ENCODE measurements at places on chromosomes 11 and 22.
A peak's percentile ranks its signal among the peaks of the same experiment; 100 is the strongest.

DNA sequence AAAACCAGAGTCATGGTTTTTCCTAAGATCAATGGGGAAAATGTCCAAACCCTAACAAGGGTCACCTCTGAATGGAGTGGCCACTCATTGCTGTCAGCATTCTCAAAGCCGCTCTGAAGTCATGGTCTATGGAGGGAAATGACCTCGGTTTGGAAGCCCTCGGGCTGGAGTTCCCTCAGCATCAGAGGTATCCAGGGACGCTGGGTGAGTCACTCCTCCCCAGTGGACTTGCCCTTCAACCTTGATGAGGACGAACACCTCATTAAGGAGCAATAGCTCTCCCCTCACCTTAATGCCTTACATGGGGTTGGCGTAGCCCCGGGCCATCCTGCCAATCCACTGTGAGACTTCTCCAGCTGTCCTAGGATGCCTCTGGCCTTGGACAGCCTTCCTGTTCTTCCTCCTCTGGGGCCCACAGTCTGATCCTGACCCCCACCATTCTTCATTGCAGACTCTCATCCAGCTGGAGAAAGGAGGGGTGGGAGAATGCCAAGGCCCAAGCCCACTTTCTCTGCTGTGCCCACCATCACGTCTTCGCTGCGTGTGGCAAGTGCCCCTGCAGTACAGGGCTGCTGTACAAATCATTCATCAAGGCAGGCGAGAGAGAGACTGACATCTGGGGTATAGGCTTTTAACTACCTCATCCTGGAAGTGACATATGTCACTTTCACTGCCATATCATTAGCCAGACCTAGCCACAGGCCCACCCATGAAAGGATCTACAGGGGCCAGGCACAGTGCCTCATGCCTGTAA lies 25.4 kb upstream of the MYH9 start:
- no peak for DNase-seq

DNA sequence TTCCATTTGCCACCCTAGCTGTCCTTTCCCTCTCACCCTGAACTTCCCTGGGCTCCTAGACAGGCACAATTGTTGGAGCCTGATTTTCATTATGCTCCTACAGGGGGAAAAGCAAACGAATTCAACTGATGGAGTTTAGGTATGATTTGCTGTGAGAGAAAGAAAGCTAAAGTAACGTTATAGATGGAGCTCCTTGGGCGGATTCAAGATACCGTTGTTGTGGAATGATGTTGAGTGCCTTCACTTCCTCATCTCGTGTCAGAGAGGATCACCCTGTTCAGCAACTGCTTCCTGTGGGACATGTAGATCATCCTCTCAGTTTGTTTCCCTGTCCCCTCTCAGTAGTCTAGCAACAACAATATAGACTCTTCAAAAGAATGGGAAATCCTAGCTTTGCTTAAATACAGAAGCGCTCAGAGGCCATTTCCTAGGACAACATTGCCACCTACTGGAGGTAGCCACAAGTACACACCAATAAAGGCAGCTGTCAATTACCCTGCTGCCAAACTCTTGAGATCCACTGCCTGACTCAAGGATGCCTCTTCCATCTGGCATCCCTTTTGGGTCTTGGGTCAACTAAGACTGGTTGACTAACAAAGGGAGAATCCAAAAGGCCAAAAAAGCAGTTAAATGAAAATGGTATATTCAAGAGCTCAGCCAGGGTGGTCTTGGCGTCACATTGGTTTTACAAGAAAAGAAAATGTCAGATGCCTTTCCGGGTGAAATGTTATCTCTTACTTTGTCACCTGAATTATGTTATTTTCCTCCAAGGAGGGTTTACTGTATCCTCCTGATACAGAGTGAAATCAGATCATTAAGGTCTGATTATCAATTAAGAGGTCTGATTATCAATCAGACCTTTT lies 13.5 kb upstream of the DTX4 start:
- DNase-seq = peak; percentile 64

DNA sequence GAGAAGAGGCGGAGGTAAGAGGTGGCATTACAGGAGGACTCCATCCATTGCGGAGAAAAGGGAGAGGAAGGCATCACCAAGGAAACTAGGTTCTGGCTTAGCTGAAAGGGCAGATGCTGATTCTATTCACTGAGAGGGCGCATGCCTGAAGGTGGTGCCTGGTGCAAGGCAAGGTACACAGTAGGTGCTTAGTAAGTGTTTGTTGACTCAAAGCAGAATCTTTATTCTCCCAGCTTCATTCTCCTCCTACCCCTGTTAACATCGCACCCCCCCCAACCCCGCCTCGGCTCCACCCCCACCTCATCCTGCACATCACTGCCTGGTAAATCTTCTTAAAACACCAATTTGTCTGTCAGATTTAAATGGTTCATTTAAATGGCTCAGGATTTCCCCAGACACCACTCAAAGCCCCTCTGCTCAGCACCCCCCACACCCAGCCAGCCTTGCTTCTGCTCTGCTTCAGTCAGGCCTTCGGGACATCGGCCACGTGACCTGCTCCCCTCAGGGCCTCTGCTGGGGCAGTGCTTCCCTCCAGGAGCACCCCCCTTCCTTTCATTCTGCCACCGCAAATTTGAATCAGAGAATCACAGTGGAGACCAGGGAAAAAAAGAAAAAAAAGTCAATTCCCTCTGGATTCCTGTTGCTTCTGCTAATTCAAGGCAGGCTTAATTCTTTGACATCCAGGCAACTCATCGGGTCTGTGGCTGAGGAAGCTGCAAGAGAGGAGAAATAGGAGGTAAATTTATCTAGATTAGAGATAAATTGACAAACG lies 17.8 kb upstream of the RCN1 start:
- DNase-seq = no peak

GRCh38 chr11:14973621-14974514 lies 1.7 kb upstream of the CALCA start:
- DNase-seq = no peak

DNA sequence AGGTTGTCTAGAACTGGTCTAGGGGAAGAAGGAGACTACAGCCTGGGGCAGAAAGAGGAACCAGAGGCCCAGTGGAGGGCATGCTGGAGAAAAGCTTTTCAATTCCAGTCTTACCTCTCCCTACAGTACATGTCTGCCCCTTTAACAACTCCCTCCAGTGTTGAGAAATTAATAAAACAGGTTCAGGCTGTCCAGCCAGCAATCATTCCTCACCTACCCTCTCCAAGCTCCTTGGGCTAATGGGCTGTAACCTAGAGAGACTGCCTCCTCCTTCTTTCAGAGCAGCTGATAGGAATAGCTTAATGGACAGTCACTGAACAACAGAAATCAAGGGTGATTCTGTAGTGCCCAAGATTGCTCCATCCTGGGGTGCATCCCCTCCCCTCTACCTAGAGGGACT lies 8.8 kb downstream of the SLC35F2 start:
- no peak for DNase-seq

DNA sequence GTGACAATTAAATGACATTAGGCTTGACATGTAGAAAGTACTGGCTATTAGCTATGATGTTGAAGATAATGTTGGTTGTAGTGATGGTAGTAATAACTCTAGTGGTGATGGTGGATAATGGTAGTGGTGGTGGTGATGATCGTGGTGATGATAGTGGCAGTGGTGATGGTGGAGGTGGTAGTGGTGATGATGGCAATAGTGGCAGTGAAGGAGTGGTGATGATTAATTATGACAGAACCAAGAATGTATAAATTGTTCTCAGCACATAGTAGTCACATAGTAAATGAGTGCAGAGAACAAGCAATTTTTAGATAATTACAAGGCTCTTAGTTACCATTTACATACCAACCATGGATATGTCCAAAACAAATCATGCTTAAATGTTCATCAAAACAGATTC lies 5.3 kb upstream of the CD44 start:
- DNase-seq = no peak

DNA sequence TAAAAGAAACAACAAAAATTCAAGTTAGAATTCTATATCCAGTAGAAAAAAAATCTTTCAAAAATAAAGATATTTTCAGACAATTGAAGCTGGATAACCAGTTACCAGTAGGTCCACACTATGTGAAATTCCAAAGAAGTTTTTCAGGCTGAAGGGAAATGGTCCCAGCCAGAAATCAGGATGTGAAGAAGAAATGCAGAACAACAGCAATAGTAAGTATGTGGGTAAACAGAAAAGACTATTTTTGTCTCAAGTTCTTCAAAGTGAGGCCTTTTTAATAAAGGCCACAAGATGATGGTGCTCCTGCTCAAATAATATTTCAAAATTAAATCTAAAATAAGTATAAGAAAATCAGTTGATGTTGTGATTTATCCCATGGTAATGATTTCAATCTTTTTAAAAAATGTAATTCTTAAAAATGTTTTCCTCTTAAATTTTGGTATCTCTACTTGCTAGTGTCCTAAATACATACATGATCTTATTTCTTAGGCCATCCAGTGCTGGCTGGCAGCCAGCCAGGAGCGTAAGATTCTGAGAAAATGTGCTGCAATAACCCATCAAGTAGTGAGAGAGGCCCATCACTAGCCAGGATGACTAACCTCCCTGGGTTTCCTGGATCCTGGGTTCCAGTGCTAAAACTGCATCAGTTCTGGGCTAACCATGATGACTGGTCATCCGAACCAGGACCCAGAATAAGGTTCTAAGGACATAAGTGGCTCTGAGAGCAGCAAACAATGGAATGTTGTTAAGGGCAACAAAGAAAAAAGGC lies 15.6 kb upstream of the UCP3 start:
- DNase-seq = no peak

- no peak for DNase-seq
Observed at GRCh38 chr11:532527-532985, 2.8 kb downstream of the HRAS start.

DNA sequence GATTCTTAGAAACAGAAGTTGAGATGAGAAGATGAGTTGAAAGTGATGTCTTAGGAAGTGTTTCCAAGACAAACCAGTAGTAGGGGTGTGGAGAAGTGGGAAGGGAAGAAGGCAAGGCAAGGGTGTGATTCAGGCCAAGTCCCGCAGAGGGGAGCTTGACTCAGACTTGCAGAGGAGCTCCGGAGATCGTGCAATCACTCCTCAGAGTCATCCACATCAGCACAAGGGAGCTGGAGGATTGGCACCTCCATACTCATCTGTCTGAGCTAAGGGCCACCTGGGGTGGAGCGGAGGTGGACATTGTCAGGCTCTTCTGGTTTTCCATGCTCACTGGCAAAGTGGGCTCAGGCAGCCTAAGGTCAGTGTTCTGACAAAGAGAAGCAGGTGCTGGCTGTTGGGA lies 44.4 kb downstream of the CHRDL2 start:
- no peak for DNase-seq

DNA sequence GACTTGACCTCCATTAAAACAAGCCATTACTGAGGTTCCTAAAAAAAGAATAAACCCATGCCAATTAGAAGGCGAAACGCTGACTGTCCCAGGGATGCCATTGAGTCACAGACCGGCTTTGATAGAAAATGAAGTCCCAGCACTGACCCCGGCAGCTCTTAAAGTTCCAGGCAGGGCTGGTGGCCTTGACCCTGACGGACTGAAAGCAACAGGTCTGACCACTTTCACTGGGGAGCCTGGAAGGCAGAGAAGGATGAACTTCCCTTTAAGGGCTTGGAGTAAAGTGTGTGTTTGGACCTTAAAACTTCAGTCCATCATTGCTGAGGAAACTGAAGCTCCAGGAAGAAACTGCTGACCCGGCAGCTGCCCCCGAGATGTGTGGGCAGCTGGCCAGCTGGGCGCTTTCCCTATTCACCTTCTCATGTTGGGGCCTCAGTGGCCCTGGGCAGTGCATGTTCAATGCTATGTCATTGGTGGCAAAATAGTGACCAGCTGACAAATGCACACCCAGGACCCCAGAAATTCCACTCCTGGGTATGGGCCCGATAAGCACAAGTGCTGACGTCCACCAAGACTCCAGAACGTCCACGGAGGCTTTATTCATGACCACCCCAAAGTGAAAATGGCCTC lies 18.9 kb upstream of the EFCAB6 start:
- DNase-seq = peak; percentile 47

DNA sequence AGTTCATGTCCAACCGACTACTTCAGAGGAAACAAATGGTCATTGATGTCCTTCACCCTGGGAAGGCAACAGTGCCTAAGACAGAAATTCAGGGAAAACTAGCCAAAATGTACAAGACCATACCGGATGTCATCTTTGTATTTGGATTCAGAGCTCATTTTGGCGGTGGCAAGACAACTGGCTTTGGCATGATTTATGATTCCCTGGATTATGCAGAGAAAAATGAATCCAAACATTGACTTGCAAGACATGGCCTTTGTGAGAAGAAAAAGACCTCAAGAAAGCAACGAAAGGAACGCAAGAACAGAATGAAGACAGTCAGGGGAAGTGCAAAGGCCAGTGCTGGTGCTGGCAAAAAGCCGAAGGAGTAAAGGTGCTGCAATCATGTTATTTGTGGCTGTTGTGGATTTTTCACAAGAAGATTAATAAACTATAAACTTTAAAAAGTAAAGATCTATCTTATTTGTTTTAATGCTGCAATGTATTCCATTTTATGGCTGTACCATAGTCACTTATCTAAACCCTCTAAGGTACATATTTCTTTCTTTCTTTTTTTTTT lies 20.1 kb upstream of the HIPK3 start:
- DNase-seq = no peak

- no peak for DNase-seq
Observed at GRCh38 chr22:30810105-30810504, 115.4 kb downstream of the OSBP2 start.

DNA sequence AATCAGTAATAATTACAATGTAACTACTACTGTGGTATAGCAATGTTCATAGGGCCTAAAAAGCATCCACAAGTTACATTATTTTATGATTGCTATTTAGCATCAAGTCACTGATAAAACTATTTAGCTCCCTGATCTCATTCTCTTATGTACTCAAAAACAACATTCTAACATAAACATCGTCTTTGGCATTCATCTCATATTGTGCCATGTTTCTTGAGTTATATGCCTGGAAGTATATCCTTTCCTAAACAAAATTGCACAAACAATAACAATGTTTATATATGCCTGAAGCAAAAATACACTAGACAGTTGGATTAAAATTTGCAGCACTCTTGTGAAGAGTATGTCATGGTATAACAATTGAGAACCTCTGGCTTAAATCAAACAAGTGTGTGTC lies 34.1 kb downstream of the HORMAD2 start:
- DNase-seq = no peak

All from RPMI8226 (cell line).